ENCODE measurements at places on chromosomes 6 and 20. TPM values are rescaled to one million over a fixed set of nuclear protein-coding genes. Genes with fewer than 3 reads are reported as not detected.

The POLR3F gene
- 7.7 TPM for total RNA-seq

- peaks cover 39% of the 10 kb centered on the region for H3K4me1 ChIP-seq
- peak overlapping the region; percentile 99 for H3K27ac ChIP-seq
- H3K27me3 ChIP-seq = peaks cover 4% of the 10 kb centered on the region
Observed at GRCh38 chr20:32110173-32110704, 725 bp downstream of the TM9SF4 start.

The SLC17A9 gene
- total RNA-seq = 5.8 TPM

The WFDC5 gene
- total RNA-seq = 0.63 TPM

The OR2H1 gene
- not detected for total RNA-seq

- H3K27ac ChIP-seq = no peak overlapping the region
- no peaks in the 10 kb centered on the region for H3K4me1 ChIP-seq
- peaks cover 1% of the 10 kb centered on the region for H3K36me3 ChIP-seq
- no peak for DNase-seq
Observed at GRCh38 chr6:44892579-44892978, 435.6 kb upstream of the RUNX2 start.

DNA sequence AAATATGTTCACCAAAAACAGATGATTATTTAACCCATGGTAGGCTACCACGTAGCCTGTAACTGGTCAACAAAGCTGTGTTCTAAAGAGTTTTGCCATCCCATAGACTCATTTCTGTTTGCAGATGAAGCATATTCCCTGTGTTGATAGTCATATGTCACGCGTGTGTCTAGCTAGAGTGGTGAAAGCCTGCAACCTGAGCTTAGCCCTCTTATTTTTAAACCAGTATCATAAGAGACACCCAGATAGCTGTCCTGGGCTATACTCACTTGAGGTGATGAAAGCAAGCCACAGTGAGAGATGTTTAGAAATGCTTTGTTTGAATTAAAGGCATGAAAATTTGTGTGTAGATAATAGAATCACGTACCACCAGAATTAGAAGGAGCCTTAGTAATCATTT, 307.8 kb downstream of the ZFAND3 start:
- no peaks in the 10 kb centered on the region for H3K27me3 ChIP-seq
- H3K27ac ChIP-seq = no peak overlapping the region
- peaks cover 15% of the 10 kb centered on the region for H3K4me1 ChIP-seq
- no peak for DNase-seq
- peaks cover 32% of the 10 kb centered on the region for H3K36me3 ChIP-seq

GRCh38 chr6:108801366-108801765, 46.9 kb upstream of the ARMC2 start:
- H3K27me3 ChIP-seq = peaks cover 1% of the 10 kb centered on the region
- no peaks in the 10 kb centered on the region for H3K36me3 ChIP-seq
- peaks cover 61% of the 10 kb centered on the region for H3K4me1 ChIP-seq
- DNase-seq = no peak
- no peak overlapping the region for H3K27ac ChIP-seq
- H3K4me3 ChIP-seq = no peak overlapping the region

DNA sequence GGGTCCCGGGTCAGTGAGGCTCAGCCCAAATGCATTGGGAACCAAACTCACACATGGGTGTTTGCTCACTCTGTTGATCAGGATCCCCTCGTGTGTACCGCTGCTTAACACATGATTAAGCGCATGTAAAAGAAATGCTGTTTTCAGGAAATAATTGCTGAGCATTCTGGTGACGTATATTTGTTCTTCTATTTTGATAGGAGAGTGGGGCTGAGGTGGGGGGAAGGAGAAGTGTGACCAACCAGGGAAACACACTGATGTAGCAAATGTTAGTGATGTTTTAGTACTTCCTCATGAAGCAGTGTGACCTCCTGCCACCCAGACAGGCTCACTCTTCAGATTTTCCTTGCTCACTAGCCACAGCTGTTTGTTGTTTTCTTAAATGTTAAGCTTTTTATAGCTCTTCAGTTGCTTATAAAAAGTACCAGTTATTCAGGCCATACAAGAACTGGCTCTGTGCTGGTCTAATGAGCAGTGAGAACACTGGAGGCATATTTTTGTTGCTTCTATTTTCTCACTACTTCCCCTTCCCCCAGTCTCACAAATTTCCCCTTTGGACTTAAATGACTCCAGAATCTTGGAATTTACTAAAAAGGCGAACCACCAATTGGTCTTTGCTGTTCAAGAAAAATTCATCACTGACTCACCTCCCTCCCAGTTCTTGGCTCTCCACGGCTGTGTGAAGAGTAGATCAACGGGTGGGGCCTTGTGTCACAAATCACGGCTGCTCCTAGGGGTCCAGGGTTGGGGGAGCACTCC, 79.2 kb upstream of the BACH2 start:
- no peaks in the 10 kb centered on the region for H3K36me3 ChIP-seq
- no peak for DNase-seq
- no peak overlapping the region for H3K27ac ChIP-seq
- peaks cover 2% of the 10 kb centered on the region for H3K4me1 ChIP-seq
- H3K27me3 ChIP-seq = peaks cover 7% of the 10 kb centered on the region

DNA sequence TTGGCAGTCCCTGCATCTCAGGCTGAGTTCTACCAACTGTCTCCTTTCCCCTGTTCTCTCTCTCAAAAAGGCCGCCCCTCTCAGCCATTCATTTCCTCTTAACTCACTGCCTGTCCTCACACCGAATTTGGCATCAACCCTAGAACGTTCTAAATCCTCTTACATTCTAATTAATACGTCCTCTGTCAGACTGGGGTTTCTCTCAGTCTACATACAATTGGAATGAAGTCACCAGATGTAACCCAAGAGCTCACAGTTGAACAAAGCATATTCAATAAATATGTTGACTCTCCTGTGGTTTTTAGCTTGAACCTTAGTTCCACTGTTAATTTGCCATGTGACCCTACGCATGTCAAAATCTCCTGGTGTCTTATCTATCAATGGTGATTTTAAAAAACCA, 269.6 kb downstream of the CLIC5 start:
- peaks cover 8% of the 10 kb centered on the region for H3K27me3 ChIP-seq
- DNase-seq = no peak
- no peak overlapping the region for H3K4me3 ChIP-seq
- H3K27ac ChIP-seq = no peak overlapping the region
- H3K36me3 ChIP-seq = peaks cover 11% of the 10 kb centered on the region

- no peak for DNase-seq
- H3K27ac ChIP-seq = no peak overlapping the region
- H3K36me3 ChIP-seq = no peaks in the 10 kb centered on the region
- no peaks in the 10 kb centered on the region for H3K4me1 ChIP-seq
Observed at GRCh38 chr20:4304601-4305000, 289.2 kb upstream of the RNF24 start.

- no peak for DNase-seq
- peaks cover 4% of the 10 kb centered on the region for H3K36me3 ChIP-seq
- no peaks in the 10 kb centered on the region for H3K27me3 ChIP-seq
Observed at GRCh38 chr6:44101832-44102231, 25.4 kb downstream of the MRPL14 start.

- no peak overlapping the region for H3K4me3 ChIP-seq
- H3K27me3 ChIP-seq = no peaks in the 10 kb centered on the region
- peaks cover 33% of the 10 kb centered on the region for H3K36me3 ChIP-seq
- H3K27ac ChIP-seq = no peak overlapping the region
Observed at GRCh38 chr6:15498640-15499039, 164.2 kb downstream of the DTNBP1 start.
